ENCODE measurements at places on chromosomes 7 and 10.
A peak's percentile ranks its signal among the peaks of the same experiment; 100 is the strongest.

GRCh38 chr7:8134089-8134733, 127.8 kb downstream of the ICA1 start:
- peak; percentile 23 for DNase-seq

DNA sequence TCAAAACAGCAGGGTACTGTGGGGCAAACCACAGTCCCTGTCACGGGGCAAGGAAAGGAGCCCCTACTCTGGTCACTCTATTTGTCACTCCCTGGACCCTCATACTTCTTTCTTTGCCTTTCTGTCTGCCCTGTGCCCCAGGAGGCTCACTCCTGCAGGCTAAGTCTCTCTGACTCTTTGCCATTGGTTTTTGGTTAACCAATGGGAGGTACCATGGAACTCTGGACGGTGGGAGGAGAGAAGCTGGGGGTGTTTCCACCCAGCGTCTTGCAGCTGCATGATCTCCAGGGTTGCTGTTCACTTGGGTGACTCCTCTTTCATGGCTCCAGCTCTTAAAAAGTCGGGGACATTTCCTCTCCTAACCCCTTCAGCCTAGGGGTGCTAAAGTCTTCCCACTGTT, 15.4 kb upstream of the EIF5AL1 start:
- DNase-seq: no peak

- peak; percentile 3 for DNase-seq
These were observed 67.6 kb upstream of the DDC start for GRCh38 chr7:50632561-50633413.

DNA sequence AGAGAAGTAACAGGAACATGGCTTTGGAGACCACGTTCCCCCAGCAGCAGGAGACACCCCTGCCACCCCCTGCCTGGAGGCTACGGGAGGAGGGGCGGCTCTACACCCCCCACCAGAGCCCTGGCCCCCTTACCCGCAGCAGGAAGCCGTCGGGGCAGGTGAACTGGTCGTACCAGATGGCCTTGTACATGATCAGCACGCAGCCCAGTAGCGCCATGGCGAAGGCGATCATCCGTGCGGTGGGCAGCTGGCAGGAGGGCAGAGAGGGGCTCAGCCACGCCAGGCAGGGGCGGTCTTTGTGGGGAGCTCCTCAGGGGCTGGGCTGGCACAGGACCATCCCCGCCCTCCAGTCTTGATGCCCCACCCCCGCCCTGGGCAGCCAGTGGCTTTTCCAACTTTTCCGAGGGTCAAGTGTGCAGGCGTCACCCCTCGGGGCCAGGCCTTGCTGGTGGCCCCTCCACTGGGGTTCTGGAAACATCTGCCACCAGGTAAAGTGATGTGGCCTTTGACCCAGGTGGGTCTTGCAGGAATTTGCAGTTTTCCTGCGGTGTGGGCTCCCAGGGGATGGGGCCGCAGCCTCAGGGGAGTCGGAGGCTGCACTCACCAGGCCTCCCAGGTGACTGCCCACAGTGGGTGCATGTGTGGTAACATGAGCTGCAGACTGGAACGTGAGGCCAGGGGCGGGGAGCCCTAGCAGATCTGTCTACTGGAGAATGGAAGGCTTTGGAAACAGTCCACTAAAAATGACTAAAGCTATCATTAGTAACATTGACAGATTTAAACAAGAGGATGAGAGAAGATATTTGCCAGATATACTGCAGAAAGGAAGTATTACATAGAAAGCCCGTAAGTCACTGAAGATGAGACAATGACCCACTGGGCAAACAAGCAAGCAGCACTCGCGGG, 9.7 kb downstream of the CALY start:
- no peak for DNase-seq

- DNase-seq: no peak
These were observed 75.4 kb downstream of the WIPF3 start for GRCh38 chr7:29881724-29882123.

DNA sequence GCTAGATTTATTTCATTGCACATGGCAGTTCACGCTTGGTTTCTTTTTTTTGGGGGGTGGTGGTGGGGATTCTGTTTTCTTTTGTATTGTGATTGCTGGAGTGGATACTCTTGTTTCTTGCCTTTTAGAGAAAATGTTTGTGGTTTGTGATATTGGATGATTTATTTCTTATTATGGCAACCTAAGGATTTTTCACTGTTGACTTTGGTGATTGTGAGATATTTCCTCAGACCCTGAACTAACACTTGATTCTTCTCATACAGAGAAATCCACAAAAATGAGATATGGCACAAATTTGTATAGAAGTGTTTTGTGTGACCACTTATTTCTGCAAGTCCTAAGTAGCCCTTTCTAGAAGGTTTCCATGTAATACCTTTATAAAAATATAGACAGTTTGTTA, 871.1 kb downstream of the LRMDA start:
- DNase-seq: no peak

GRCh38 chr7:153447011-153447410, 605.2 kb upstream of the DPP6 start:
- no peak for DNase-seq

- peak; percentile 83 for DNase-seq
These were observed 16.8 kb upstream of the GPR15LG start for GRCh38 chr10:84156768-84157167.

DNA sequence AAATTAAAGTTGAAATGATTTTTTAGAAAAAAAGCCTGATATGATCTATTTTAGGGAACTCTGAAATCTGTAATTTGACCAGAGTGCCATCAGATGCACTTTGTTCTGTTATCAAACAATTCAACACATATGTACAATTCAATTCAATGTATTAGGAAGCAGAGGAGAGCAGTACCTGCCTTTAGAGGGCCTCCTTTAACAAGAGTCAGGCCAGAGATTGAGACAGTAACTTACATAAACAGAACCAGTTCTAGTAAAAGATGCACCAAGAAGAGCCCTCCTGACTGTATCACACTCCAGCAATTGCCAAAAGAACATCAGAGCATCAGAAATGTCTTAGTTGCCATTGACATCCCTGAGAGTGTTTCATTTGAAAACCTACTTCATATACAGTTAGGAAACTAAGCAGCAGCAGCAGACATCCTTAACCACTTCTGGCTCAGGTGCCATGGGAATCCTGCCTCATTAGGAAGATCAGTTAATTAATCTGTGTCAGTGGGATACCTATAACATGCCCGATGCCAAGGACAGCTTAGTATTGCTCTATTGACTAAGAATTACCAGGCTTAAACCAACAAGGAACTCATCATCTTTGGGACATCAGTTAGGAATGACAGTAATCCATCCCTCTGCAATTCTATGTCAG, 1222.6 kb upstream of the LRRN3 start:
- DNase-seq: no peak

DNA sequence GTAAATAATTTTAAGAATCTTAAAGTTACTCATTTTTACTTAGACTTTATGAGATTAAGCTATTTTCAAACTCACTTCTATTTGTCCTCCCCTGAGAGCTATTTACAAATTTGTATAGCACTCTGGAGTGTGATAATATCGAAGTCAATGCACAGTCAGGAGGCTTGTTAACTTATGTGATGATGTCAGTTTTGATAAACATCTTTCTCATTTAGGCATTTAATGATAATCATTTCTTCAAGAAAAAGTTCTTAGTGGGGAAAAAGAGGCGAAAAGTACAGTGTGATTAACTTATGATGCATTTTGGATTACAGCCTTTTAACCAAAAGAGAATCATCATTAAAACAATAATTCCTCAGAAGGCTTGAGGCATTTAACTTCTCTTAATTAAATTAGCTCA, 468.6 kb downstream of the AUTS2 start:
- no peak for DNase-seq

DNA sequence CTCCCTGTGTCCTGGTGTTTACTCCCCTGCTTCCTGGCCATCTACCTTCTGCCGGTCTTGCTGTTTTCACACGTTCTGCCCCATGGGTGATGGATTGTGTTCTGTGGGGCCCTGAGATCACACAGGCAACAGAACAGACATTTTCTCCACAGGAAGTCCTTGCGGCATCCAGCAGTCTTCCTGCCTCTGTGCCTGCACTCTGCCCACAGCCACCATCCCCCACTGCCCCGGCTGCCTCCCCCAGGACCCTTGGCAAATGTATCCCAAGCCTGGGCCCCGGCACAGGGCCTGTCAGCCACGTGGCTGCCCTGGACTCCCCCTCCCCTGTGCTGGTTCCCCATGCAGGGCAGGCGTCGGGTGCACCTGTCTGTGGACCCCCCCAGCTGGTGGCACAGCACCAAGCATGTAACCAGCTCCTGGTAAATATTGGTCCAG, 184.2 kb downstream of the WDR37 start:
- DNase-seq: peak; percentile 30

DNA sequence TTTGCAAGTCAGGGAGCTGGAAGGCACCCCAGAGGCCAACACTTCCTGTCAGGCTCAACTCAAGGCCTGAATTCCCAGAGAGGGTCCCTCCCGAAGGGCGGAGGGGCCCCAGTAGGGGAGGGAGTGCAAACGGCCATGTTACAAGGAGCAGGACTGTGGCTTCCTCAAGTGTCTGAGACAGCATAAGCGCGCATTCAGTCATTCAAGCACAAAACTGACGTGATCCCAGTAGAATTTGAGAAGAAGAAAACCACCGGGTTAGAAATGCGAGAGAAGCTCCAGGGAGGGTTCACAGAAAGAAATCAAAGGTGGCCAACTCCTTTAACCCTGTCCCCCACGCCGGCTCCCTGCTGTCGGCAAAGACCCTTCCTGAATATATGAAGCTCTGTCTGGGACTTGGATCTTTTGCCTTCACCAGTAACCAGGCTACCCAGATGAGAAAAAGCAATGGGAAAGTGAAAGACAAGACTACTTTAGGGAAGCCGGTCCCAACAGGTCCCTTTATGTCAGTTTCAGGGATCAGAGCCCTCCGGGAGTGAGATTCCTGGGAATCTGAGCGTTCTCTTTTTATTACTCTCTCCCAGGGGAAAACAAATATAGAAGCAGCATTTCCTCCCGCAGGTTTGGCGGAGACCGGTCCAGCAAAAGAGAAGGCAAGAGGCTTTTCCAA, 1.3 kb downstream of the AFAP1L2 start:
- DNase-seq: no peak

GRCh38 chr7:110650328-110650727, 440.6 kb upstream of the LRRN3 start:
- DNase-seq: no peak

DNA sequence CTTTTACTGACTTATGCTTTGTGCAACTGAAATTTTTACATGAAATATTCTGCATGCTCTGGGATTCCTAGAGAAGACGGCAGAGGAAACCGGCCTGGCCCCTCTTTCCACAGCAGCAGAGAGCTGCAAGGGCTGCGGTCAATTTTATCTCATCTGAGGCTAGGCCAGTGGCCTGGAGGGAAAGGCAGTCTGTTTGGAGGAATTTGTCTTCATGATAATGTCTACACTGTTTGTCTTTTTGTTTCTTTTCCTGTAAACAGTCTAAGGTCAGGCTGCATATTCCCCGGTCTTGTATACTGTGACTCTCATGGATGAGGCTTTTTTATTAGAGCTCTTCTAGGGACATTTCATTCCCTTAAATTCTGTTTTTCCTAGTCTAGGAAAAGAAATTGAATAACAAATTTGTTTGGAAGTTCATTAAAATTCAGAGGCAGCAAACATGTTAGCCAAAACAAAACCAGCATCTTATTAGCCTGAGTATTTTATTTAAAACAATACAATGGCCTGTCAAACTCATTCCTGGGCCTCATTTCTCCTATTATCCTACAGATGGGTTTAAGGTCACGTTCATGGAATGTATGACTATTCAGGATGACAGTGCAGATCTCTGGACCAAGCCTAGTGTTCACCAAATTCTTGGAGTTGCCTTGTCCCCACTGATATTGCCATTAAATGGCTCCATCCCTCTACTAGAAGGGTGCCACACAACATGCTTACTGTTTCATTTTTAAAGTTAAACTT, 26.4 kb downstream of the LAMB4 start:
- DNase-seq: no peak

- DNase-seq: no peak
These were observed 455.7 kb upstream of the KLF6 start for GRCh38 chr10:4240608-4241197.

DNA sequence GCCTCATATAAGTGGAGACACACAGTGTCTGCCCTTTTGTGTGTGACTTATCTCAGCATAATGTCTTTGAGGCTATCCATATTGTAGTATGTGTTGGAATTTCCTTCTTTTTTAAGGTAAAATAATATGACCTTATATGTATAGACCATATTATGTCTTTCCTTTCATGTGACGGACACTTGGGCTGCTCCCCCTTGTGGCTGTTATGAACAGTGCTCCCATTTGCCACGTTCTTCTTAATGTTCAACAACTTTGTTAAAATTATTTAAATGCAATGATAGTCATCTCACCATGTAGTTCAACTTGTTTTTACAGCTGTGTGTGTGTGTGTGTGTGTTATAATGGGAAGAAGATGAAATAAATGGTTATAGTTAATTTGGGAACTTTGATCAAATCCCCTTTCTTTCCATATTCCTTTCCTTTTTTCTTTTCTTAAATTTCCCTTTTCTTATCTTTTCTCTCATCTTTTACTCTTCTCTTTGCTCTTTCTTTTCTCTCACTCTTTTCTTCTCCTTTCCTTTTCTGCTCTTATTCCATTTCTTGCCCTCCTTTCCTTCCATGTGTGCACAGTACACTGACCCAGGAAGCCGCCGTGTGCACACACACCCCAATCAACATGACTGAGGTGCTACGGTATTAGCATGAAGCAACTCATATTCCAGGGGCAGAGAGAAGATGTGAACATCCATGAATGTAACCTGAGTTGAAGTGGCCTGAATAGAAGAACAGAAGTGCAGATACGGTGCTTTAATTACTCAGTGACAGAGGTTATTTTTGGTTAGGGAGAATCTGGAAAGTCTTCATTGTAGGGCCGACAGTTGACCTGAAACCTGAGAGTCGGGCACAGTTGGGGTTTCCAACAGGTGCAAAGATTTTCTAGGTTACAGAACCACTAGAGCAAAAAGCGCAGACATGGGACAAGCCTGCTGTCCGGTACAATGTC, 596.6 kb downstream of the SDK1 start:
- peak; percentile 1 for DNase-seq

DNA sequence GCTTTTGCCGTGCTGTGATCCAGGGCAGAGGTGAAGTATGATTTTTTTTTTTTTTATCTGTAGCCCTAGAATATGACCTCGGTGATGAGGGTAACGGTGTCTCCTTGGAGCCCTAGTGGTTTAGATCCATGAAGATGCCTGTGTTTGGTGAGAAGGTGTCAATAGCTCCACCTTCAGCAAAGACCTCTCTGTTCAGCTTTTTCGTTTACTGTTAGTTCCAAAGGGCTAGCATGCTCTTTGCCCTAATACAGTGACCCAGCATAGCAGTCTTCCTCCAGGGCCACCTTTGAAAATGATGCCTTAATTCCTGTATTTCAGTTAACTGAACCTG, 746 bp upstream of the MRPS16 start:
- DNase-seq: no peak

DNA sequence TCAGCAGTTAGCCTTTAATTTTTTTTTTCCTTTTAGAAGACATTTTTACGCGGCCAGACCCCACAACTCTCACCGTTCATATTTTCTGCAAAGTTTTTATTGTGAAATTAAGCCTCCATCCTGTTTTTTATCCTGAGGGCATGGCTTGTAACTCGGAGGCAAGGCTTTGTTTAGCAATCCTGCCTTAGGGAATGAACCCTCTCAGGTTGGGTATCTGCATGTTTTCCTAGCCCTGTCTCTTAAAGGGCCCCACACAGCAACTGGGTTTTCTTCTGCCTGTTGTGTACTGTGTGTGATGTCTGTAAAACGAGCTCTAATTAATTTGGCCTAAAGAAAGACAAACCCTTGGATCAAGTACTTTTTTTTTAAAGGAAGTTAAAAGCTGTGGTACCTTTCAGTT, 130.2 kb upstream of the COBL start:
- DNase-seq: no peak

GRCh38 chr7:155527664-155528063, 18.7 kb downstream of the CNPY1 start:
- no peak for DNase-seq

All from NK-92 treated with Interleukin-12 subunit alpha and Interleukin-12 subunit beta, amount 100 ng/mL, for 24 hours (cell line).